Activated naive CD8-positive, alpha-beta T cell treated with anti-CD3 and anti-CD28 coated beads, Interleukin-2, amount 50 U/mL, for 24 hours (primary cell): ENCODE measurements at places on chromosomes 6 and 20.
A peak's percentile ranks its signal among the peaks of the same experiment; 100 is the strongest.

GRCh38 chr6:103874575-103874974 is 985.1 kb downstream of the HACE1 start:
- no peak for DNase-seq

DNA sequence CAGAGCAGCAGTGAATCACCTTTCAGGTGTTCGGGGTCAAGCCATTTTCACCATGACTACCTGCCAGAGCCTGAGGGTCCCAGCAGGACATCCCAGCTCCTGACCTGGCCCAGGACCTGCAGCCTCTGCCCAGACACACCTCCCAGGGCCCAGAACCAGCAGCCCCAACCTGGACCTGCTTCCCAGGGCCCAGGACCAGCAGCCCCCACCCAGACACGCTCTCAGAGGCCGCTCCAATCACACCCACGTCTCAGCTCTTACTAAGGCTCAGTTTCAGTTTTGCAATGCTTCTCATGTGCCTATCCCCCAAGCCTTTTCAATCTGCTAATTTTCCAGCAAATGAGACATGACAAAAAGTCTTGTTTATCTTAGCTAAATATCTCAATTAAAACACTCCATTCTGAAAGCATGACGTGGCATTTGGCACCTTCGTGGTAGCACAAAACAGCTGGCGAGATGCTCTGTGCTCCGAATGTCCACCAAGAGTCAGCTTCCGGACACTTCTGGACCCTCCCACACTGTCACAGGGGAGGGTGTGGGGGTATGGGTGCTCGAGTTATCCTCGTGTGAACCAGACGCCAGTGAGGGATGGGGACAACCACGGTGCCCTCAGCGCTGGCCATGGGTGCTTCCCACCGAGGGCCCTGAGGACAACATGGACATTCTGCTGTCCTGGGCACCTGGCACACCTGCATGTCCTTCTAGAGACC is 253.2 kb downstream of the DLL1 start:
- DNase-seq, result no peak

GRCh38 chr6:113763311-113763766 is 93.8 kb upstream of the MARCKS start:
- no peak for DNase-seq

DNA sequence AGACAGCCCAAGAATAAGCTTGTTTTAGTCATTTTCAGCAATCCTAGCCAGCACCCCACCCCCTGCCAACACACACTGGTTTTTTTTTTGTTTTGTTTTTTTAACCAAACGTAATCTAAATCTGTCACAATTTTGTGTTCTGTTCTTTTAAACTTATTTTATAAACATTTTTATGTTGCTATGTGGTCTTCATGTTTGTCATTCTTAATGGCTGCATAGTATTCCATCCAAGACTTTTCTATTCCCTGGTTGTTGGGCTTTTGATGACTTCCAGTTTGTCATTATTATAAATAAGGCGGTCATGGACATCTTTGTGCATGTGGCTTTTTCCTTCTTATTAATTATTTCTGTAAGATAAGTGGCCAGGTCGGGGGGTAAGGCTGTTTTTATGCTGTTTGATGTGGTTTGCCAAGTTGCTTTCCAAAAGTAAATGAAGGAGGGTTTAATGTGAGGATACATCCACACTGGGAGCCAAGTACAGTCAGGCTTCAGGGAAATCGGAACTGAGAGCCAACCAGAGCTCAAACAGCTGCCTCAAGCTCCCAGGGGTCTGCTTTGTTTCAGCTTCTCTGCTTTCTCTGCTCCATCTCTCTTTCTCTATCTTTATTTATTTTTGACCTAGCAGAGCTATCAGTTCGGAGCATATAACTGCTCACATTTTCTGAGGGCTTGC is 125.8 kb downstream of the VEGFA start:
- DNase-seq, result no peak

GRCh38 chr6:166483573-166484250 is 101.0 kb upstream of the MPC1 start:
- DNase-seq, result no peak

DNA sequence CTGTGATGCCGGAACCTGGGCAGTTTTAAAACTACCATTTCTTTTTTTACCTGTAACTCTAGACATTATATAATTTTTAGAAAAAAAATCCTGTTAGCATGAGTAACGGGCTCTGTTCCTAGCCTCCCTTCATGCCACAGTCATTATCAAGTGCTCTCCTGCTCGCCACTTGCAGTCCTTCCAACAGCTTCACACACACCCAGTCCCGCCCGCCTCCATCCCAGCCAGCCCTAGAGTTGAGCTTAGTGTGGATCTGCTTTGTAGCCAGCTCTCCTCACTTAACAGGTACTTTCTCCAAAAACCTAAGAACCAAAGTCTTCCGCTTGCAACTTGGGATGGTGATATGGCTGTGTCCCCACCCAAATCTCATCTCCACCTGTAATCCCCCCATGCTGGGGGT is 51.5 kb downstream of the EZR start:
- DNase-seq, result no peak

DNA sequence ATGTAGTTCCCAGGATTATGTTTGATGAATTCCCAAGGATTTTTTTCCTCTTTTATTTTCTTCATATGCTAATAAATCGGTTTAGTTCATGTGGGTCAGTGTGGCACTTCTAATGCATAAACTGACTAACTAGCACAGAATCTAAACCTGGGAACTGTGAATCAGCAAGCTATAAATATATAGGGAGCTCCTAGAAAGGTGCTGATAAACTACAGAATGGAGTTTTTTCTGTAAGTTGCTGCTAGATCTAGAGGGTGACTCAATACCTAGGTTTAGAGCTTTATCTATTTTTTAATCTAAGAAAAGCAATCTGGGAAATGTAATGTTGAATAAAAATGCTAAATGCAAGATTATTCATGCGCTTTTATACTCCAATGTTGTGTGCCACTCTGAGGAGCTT is 118.8 kb upstream of the PTCHD4 start:
- DNase-seq, result no peak

GRCh38 chr20:43513931-43514647 is 6.6 kb downstream of the L3MBTL1 start:
- DNase-seq, result peak; percentile 88

DNA sequence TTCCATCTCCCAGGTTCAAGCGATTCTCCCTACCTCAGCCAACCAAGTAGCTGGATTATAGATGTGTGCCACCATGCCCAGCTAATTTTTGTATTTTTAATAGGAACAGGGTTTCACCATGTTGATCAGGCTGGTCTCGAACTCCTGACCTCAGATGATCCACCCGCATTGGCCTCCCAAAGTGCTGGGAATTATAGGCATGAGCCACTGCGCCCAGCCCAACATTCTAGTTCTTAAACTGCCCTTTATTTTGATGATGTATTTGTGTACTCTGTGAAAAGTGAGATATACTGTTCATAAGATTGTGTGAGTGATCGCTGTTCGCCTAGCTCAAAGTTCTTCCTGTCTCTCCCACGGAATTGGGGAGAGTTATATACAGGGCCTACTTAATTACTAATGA is 93.1 kb downstream of the HFE start:
- DNase-seq, result no peak

DNA sequence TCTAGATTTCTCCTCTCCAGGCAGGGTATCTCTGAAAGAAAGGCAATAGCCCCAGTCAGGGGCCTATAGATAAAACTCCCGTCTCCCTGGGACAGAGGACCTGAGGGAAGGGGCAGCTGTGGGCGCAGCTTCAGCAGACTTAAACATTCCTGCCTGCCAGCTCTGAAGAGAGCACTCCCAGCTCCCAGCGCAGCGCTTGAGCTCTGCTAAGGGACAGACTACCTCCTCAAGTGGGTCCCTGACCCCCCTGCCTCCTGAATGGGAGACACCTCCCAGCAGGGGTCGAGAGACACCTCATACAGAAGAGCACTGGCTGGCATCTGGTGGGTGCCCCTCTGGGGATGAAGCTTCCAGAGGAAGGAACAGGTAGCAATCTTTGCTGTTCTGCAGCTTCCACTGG is 556.9 kb downstream of the EPM2A start:
- DNase-seq, result no peak

DNA sequence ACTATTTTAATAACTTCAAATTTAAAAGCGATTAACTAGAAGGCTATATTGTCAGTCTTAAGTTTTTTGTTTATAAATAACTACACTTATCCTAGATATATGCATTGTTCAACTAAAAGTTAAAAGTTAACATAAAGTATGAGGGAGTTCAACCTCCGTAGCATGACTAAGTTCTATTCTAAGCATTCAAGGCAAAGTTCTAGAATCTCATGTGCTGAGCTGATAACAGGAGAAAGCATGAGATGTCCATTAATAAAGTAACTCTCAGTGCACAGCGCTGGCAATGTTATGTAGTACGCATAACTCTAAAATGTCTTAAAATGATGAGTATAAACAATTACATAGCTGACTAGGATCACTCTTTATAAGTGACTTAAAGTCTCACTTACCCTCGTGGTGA is 264.8 kb downstream of the RNGTT start:
- no peak for DNase-seq

GRCh38 chr6:75213112-75213511 is 7.3 kb upstream of the COL12A1 start:
- no peak for DNase-seq

- DNase-seq, result no peak
These were observed 9.7 kb downstream of the PCMTD2 start for GRCh38 chr20:64265201-64265600.

DNA sequence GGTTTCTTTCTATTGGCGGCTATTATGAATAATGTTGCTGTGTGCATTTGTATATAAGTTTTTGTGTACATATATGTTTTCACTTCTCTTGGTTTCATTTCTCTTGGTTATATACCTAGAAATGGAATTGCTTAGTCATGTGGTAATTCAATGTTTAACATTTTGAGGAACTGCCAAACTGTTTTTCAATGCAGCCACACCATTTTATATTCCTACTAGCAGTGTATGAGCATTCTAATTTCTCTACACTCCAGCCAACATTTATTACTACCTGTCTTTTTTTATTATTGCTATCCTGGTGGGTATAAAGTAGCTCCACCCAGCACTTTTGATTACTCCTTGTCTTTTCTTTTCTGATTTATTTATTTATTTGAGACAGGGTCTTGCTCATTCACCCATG is 54.8 kb downstream of the PHACTR2 start:
- DNase-seq, result no peak

GRCh38 chr20:22916021-22916842 is 118.9 kb upstream of the SSTR4 start:
- DNase-seq, result no peak

DNA sequence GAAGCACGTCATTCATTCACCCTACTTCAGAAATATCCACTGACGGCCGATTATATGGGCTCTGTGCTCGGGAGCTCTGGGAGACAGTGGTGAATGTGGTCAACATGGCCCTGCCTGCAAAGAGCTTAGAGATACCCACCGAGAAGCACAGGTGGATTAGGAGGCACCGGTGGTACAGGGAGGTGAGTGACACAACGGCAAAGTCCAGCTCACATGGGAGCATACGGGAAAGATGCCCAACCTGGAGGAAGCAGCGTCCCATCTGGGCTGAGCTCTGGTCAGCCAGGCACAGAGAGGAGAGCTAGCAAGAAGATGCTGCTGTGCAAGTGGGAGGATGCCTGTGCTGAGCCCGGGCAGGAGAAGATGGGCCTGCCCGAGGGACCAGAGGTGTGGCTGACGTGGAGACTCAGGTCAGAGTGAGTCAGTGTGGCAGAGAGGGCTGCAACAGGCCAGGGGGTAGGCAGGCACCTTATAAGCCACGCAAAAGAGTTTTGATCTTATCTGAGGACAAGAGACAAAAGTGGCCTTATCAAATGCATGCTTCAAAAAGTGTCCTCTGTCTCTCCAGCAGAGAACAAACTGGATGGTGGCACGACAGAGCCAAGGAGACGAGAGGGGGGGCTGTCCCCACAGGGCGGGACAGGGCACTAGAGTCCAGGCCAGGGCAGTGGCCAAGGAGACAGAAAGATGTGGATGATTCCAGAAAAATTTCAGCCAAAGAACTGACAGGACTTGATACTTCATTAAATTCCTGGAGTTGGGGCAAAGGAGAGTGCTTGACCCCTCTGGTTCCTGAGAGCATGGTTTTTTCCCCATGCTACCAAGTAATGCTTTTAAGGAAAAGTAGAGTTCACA is 214.6 kb upstream of the SNX9 start:
- no peak for DNase-seq

DNA sequence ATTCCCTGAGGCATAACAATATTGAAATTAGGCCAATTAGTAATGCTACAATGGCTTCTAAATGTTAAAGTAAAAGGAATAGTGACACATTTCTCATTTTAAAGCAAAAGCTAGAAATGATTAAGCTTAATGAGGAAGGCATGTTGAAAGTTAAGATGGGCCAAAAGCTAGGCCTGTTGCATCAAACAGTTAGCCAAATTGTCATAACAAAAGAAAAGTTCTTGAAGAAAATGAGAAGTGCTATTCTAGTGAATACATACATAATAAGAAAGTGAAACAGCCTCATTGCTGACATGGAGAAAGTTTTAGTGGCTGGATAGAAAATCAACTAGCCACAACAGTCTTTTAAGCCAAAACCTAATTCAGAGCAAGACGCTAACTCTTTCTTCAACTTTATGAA is 12.9 kb downstream of the OR2A4 start:
- DNase-seq, result no peak

DNA sequence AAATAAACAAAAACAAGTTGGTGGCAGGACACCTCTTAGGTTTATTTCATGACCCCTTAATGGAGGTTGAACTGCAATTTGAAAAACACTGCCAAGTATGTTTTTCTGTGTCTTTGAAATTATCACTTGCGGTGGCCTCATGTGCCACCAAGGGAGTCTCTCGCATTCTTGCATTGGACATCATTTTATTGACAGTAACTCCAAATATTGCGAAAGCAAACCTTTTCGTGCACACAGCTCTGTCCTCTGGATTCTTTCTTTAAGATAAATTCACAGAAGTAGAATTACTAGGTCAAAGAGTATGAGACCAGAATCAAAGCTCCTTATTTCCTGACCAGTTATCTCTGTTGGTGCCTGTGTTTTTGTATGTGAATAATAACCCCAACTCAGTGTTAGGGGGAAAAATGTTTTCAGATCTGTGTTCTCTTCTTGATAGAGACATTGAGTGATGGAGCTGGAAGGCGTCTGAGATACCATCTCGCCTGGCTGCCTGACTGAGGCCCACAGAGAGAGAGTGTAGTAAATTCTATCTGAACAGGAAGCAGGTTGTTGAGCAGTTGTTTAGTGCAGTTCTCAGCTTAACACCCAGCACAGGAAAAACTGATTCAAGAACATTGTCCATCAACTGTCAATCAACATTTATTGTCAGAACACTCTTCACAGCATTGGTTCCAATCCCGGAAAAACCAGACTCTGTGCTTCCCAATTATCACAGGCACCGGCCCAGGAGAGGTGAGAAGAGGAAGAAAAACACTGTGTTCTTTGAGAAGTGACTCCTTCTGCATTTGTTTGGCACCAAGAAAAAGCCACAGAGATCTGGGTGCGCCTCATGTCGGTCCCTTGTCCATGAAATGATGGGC is 2.2 kb upstream of the CCDC167 start:
- DNase-seq, result no peak

GRCh38 chr6:133899556-133899955 is 10.6 kb downstream of the TCF21 start:
- DNase-seq, result no peak

- DNase-seq, result peak; percentile 12
These were observed 245.1 kb downstream of the MYLK4 start for GRCh38 chr6:2505624-2506023.

GRCh38 chr6:114140416-114140815 is 169.5 kb upstream of the HDAC2 start:
- DNase-seq, result no peak
